ENCODE measurements at places on chromosomes 1 and 21. TPM values are rescaled to one million over a fixed set of nuclear protein-coding genes. Genes with fewer than 3 reads are reported as not detected.

The VAV3 gene
- 0.64 TPM for total RNA-seq

DNA sequence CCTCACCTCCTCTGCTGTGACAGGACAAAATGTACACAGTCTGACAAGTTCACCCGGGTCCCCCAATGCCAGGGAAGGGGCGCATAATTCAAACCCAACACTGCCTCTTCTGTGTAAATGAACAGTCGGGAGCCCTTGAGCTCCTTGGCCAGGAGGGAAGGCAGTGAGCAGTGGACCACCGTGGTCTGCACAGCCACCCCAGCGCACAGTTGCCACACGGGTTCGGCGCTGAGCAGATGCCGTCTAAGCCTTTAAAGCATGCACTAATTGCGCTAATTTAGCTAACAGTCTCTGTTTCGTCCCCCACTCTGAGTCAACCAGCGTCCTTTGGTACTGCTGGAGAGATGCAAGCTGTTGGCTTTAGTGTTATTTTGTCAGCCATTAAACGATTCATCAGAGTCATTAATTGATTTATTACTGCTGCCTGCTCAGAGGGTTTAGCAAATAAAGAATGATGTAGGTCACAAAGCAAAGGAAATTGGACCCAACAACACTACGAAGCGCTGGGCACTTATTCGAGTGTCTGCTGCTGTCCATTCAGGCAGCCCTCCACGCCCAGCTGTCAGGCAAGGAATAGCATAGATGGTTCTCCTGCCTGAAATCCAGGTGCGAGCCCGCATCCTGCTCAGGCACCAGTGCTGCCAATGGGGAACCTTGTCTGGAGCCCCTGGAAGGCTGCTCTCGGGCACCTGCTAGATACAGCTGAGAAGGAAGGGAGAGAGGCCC, 91.5 kb downstream of the MRPL37 start:
- no peak for DNase-seq

DNA sequence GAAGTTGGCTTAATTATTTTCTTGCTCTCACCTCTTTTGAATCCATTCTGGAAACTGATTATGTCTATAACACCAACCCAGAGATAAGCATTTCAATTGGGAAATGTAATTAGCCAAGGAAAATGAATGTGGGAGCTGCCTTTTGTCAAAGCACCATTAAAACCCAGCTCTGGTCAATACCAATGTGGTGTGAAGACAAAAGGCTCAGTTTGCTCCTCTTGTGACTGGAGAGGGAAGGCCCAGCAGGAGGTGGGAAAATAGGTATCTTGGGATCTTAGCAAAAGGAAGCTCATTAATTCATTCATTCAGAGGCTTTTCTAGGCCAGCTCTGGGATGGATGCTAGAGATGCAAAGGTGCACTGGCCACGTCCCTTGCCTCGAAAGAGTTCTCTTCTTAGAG, 75.0 kb upstream of the SELENON start:
- DNase-seq = no peak

DNA sequence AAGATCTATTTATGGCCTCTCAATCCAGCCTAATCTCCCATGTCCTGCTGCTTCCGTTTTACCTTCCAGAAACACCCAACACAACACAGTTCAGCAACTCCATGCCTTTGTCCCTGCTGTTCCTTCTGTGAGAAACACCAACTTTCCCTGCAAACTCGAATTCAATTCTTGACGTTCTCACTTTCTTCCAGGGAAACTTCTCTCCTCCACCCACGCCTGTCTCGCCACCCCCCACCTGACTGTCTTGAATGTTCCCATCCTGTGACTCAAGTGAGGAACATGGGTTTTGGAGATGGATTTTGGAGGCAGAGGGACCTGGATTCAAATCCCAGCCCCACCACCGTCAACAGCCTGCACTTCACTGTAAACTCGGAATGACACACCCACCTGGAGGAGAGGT, 44.8 kb downstream of the GRHL3 start:
- DNase-seq = no peak

- DNase-seq = no peak
These were observed 14.9 kb downstream of the PODN start for GRCh38 chr1:53076721-53077598.

GRCh38 chr1:27430903-27431600, 38.6 kb downstream of the GPR3 start:
- peak; percentile 71 for DNase-seq

- no peak for DNase-seq
These were observed 22.2 kb downstream of the TOMM20 start for GRCh38 chr1:235106457-235106856.

The ADGRL4 gene
- 2.0 TPM for total RNA-seq

The PLA2G2F gene
- not detected for total RNA-seq

GRCh38 chr1:159843459-159843858, 16.8 kb downstream of the SLAMF8 start:
- peak; percentile 37 for DNase-seq

The OLFM3 gene
- not detected for total RNA-seq

DNA sequence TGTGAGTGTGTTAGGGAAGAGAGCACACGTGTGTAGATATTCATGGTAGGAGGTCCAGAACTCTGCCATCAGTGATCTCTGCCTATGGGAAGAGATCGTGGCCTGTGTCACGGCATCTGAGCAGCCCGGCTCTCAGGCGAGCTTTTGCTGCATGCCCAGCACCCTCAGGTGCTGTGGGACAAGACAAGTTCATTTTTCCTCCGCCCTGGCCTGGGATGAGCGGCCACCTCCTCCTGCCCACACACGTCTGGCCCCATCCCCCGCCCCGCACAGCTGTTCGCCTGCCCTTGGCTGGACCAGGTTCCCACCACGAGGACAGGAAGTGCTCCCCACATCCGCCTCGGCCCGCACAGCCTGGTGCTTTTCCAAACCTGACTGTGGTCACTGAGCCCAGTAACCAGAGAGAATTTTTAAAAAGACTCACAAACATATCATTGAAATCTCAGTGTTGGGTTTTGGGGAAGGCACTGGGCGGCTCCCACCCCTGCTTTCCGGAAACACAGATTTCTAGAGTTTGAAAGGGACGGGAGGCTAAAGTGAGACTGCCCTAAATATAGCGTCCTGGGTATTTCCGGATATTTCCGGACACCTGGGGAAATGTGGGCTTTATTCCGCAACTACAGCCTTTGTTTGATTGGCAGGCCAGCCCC, 18.0 kb downstream of the BMP8A start:
- peak; percentile 90 for DNase-seq

DNA sequence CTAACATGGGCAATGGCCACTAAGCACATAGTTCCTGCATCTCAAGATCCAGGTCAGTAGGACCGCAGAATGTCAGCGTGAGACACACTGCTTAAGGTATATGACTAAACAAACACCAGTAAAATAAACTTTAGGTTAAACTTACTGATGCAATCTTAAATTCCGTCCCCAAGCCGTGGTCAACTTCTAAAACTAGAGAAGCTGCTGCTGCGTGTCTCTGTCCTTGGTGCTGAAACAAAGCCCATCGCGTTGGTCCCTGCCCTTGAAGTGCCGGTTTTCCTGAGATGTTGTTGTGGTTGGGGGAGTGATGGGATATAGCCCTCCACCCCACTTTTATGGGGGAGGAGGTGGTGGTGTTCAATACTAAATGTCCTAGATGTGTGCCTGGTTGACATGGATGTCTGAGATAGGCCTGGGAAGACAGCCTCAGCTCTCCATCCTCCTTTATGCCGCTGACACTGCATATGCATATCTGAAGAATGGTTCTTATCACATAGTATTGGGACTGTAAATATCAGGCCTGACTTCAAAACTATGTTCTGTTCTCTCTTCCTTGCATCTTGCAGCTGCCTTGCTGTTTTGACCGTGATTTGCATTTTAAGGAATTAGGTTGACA, 72.0 kb upstream of the KCNA3 start:
- DNase-seq = peak; percentile 30

DNA sequence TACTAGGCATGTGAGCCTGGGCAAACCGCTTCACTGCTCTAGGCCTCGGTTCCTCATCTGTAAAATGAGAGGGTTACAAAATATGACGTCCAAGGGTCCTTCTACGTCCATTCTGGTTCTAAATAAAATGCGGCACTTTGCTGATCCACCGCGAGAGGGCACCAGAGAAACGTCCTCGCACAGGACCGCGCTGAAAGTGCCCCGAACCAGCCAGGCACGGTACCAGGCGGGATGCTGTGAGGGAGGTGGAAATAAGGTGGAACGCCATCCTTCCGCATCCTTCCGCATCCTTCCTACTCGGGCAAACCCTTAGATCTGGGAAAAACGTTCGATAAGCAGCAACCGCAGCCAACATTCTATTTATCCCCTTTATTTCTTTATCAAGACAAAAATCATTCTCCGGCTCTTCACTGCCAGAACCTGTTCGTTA, 60.3 kb upstream of the KRTAP19-8 start:
- DNase-seq = peak; percentile 38

DNA sequence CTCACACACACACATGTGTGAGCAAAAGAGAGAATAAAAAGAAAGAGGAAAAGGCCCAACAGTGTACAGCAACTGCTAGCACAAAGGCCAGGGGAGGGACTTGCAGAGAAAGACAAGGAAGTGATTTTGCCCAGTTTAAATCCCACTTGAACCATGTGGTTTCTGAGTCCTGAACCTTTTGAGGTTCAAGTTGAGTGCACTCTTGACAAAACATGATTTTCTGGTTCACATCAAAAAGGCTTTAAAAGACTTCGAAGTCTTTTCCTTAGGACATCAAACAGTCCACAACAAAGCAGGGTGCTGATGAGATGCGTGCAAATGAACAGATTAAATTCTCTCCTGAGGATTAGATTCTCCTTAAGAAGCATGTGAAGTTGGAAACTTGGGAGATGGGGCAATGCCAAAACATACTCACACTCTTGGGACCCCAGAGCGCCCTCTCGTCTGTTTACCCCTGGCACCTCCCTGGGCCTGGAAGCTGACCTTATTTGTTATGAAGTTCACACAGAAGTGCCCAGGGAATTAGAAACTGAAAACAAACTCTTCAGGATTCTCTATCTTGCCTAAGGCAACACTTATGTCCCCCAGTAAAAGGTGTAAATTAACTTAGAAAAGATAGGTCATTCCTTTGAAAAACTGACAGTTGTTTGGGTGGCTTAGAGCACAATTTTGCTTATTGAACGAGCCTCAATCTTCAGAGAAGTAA, 31.5 kb downstream of the RNF220 start:
- no peak for DNase-seq

All from LHCN-M2 (cell line).